ENCODE measurements at places on chromosomes 6 and 20.

GRCh38 chr6:56324396-56324795 is 77.0 kb upstream of the COL21A1 start:
- H3K27ac ChIP-seq: no peak overlapping the region
- no peaks in the 10 kb centered on the region for H3K27me3 ChIP-seq
- H3K36me3 ChIP-seq: no peaks in the 10 kb centered on the region
- DNase-seq: no peak
- H3K4me1 ChIP-seq: no peaks in the 10 kb centered on the region
- H3K4me3 ChIP-seq: no peak overlapping the region

GRCh38 chr6:14088600-14089192 is 28.9 kb upstream of the CD83 start:
- no peak overlapping the region for H3K27ac ChIP-seq
- H3K27me3 ChIP-seq: no peaks in the 10 kb centered on the region
- H3K36me3 ChIP-seq: no peaks in the 10 kb centered on the region

DNA sequence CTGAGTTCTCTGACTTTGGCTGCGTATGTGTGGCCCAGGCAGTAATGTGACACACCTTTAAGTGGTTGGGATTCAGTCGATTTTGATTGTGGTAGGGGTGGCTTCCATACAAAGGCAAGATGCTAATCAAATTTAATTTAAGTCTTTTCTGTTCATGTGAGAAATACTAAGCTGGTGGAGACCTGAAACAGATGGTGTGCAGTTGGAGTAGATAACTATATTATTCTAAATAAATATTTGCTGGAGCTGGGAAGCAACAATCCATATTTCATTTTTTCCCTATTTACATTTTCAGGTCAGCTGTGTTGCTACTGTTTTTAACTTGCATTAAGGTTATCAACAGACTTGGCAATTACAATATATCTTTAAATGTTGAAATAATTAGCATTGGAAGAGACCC is 67.4 kb upstream of the C20orf144 start:
- H3K4me3 ChIP-seq: no peak overlapping the region
- DNase-seq: no peak

DNA sequence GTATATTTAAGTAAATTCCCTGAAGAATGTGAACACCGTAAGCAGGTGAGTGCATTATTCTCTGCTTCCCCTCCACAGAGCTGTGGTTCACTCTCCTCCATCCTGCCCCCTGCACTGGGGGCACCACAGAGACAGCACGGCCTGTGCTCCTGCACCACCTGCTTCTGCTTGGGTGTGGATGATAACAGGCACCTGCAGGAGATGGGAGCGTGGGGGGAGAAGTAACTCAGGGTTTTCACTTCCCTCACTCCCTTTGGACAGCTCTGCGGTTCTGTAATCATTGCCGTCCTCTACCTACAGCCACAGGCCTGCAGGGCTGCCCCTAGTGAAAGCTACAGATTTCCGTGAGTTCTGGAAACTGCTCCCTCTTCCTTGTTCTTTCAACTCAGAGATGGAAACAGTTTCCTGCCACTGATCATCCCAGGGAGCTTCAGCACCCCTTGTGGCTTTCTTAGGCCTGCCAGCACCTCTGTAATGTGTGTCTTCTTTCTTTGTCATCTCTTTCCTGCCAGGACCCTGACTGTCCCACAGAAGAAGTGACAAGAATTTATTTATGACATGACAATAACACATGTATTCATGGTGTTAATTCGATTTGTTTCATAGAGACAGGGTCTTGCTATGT is 21.3 kb upstream of the MICB start:
- H3K27ac ChIP-seq: no peak overlapping the region
- no peak overlapping the region for H3K4me3 ChIP-seq
- H3K4me1 ChIP-seq: peaks cover 6% of the 10 kb centered on the region
- H3K36me3 ChIP-seq: peaks cover 13% of the 10 kb centered on the region

DNA sequence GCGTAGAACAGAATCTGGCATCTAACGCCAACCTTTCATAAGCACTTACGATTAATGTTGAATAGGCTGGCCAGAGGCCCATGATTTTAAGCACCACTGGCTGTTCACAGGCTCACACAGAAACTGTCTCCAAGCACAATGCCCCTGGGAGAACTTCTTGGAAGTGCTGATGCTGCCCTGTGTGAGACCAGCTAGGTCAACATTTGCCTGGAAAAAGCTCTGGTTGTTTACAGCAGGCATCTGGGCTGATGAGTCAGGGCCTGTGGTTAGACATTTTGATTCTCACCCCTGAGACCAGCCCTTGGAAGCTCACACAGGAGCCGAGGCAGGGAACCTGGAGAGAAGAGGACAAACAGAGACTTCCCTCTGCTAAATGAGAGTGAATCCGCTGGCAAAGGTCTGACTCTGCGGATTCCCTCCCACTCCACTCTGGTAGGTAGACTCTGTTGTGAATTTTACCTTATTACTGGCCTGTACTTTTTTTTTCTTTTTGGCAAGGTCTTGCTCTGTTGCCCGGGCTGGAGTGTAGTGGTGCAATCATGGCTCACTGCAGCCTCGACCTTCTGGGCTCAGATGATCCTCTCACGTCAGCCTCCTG is 6.8 kb upstream of the SULF2 start:
- H3K27me3 ChIP-seq: peaks cover 15% of the 10 kb centered on the region
- no peak overlapping the region for H3K4me3 ChIP-seq
- no peaks in the 10 kb centered on the region for H3K4me1 ChIP-seq
- no peak for DNase-seq
- H3K36me3 ChIP-seq: no peaks in the 10 kb centered on the region

DNA sequence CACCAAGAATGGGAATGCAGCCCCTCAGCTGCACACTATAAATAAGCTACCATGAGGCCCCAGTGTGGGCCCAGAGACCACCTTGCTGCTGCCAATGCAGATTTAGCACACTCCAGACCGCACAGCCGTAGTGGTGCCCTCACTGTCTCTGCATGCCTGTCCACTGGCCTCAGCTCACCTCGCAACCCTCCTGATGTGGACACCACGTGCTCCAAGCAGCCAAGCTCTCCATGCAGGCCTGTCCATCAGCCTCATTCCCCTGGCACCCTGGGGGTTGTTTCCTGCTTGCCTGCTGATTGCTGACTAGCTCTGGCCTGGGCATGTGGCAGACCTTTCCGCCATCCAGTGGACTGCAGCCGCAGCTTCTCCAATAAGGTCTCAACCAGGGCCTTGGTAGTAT is 36.2 kb downstream of the ZBTB9 start:
- no peaks in the 10 kb centered on the region for H3K27me3 ChIP-seq
- no peaks in the 10 kb centered on the region for H3K36me3 ChIP-seq
- DNase-seq: no peak
- no peak overlapping the region for H3K4me3 ChIP-seq
- H3K27ac ChIP-seq: no peak overlapping the region

- peaks cover 10% of the 10 kb centered on the region for H3K36me3 ChIP-seq
- H3K27me3 ChIP-seq: no peaks in the 10 kb centered on the region
- DNase-seq: no peak
- no peaks in the 10 kb centered on the region for H3K4me1 ChIP-seq
- H3K27ac ChIP-seq: no peak overlapping the region
- no peak overlapping the region for H3K4me3 ChIP-seq
Measured at GRCh38 chr6:142222022-142222421, 75.0 kb downstream of the VTA1 start.

GRCh38 chr6:45781890-45782289 is 233.8 kb downstream of the CLIC5 start:
- no peak overlapping the region for H3K27ac ChIP-seq
- DNase-seq: no peak
- no peaks in the 10 kb centered on the region for H3K27me3 ChIP-seq
- no peak overlapping the region for H3K4me3 ChIP-seq

DNA sequence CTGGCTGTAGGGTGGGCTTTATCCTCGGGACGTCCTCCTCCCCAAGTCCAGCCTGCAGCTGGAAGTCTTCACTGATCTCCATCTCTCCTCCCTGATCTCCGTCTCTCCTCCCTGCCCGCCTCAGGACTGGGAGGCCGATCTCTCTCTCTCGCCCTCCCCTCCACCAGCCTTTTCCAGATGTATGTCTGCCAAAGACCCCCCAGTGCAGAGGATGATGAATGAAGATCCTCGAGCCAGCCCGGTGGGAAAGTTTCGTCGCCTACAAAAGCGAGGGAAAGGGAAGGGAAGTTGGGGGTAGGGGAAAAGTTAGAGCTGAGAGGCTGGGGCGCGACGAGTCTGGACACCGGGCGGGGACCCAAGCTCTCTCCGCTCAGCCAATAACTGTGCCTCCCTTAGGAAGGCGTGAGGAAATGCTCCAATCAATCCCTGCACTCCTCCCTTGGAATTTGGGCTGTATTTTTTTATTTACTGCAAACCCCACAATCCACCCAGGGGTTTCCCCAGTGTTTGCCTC is 595 bp upstream of the SRF start:
- DNase-seq: peak; percentile 84
- peak overlapping the region; percentile 79 for H3K4me3 ChIP-seq
- no peaks in the 10 kb centered on the region for H3K27me3 ChIP-seq
- peak overlapping the region; percentile 99 for H3K27ac ChIP-seq

DNA sequence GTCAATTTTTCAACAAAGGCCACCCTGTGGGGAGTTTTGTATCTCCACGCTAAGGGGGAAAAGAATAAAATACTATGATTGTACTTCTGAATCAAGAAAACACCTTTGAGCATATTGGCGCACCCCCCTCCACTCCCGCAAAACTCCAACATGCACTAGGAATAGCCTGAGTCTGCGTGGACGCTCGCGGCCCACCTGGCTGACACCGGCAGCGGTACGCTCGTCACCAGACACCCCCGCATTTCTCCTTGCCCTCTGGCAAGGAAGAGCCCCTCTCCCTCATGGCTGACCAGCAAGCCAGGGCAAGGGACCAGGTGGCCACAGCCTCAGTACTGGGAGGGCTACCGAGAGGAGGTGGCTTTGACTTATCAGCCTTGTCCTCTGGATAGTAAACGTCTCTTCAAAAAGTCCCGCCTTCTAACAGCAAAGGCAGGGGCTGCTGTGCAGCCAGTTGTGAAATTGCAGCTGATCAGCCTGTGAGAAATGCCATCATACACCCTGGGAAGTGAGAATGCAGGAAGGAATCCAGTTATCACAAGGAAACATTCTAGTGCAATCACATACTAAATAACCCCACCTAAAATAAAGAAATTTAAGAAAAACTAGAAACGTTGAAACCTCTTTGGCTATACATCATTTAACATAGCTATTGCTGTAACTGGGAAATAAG is 84.2 kb downstream of the HUS1B start:
- no peak for DNase-seq
- peaks cover 80% of the 10 kb centered on the region for H3K36me3 ChIP-seq
- H3K27ac ChIP-seq: no peak overlapping the region
- H3K27me3 ChIP-seq: no peaks in the 10 kb centered on the region

DNA sequence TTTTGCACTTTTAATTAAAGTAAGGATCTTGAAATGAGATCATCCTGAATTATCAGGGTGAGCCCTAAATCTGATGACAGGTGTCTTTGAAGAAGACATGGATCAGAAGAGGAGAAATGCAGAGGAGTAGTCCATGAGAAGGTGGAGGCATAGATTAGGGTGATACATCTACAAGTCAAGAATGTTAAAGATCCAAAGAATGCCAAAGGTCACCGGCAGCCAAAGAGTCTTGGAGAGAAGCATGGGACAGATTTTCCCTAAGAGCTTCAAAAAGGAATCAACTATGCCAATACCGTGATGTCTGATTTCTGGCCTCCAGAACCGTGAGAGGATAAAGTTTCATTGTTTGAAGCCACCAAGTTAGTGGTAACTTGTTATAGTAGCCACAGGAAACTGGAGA is 59.0 kb upstream of the THEMIS start:
- no peak overlapping the region for H3K4me3 ChIP-seq
- no peaks in the 10 kb centered on the region for H3K4me1 ChIP-seq
- H3K27me3 ChIP-seq: no peaks in the 10 kb centered on the region
- no peaks in the 10 kb centered on the region for H3K36me3 ChIP-seq

- H3K36me3 ChIP-seq: no peaks in the 10 kb centered on the region
- H3K27me3 ChIP-seq: no peaks in the 10 kb centered on the region
- no peak overlapping the region for H3K4me3 ChIP-seq
- H3K4me1 ChIP-seq: no peaks in the 10 kb centered on the region
- no peak overlapping the region for H3K27ac ChIP-seq
Measured at GRCh38 chr20:48592107-48592940, 235.5 kb downstream of the PREX1 start.

DNA sequence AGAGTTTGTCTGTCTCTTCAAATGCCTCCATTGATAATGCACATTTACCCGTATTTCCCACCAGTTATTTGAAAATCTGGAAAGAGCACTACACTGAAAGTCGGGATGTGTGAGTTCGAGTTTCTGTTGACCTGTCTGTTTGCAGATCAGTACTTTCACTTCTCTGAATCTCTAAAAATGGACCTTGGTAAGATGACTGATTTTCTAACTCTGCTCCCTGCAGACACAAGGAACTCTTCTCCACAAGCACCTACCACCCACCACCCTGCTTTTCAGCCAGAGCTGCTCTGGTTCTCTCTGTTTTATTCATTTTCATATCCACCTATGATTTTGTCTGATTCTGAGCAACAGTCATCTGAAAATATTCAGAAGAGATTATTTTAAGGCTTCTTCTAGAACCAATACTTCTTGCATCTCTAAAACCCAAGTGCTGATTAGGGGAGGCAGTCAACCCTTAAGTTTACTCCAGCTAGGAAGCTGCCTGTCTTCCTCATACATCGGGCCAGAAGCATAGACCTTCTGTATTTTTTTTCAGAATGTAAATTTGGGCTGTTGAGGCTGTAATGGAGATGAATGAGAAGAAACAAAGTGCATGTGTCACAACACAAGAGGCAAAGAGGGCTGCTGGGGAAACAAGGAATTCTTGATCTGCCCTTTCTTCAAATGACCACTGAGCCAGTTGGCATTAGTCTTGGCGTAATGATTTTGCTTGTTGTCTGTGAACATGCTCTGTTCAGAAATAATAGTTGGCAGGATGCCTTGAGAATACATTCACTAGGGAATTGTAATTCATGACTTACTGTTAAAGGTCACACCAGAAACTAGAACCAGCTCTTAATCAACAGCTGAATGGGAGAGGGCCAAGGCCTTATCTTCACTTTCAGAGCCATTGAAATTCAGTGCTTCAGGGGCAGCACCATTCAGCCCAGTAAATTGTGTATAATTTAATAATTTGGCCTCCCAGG is 85.4 kb upstream of the MYLIP start:
- H3K27ac ChIP-seq: no peak overlapping the region
- H3K27me3 ChIP-seq: no peaks in the 10 kb centered on the region
- no peak overlapping the region for H3K4me3 ChIP-seq
- no peaks in the 10 kb centered on the region for H3K36me3 ChIP-seq
- H3K4me1 ChIP-seq: no peaks in the 10 kb centered on the region

Measured in spleen (tissue), 13 donors.